Right renal pelvis (tissue), 4 donors: ENCODE measurements at places on chromosomes 12 and 14. TPM values are rescaled to one million over a fixed set of nuclear protein-coding genes. Genes with fewer than 3 reads are reported as not detected.

Gene FANCM
- polyA plus RNA-seq: 13.8 TPM

Gene LRRC43
- polyA plus RNA-seq: 5.2 TPM

Gene FOXG1
- polyA plus RNA-seq: 0.08 TPM

Gene IQSEC3
- polyA plus RNA-seq: 11.6 TPM

Gene TMEM132C
- 3.4 TPM for polyA plus RNA-seq

Gene ACOT6
- not detected for polyA plus RNA-seq

Gene PZP
- 0.46 TPM for polyA plus RNA-seq

Gene ALDH1L2
- 1.2 TPM for polyA plus RNA-seq

Gene OR4E2
- polyA plus RNA-seq: 0.03 TPM

- DNase-seq: no peak
These were observed 15.0 kb downstream of the TMEM121 start for GRCh38 chr14:105541218-105541875.

DNA sequence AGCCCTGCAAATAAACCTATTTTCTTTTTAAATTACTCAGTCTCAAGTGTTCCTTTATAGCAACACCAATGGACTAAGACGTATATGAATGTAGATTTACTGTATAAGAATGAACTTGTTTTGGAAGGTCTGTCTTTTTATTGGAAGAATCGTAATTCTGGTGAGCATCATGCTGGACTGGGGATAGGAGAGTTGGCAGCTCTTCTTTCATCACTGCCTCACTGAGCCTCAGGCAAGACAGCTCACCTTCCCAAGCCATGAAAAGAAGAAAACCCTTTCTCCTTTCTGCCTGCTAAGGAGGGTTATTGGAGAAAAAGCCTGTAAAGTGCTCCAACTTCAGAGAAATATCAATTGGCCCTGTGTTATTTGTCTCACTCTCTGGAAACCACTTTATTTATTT is 9.1 kb upstream of the RNF34 start:
- DNase-seq: no peak

GRCh38 chr12:46908236-46908935 is 82.6 kb upstream of the SLC38A4 start:
- DNase-seq: no peak

DNA sequence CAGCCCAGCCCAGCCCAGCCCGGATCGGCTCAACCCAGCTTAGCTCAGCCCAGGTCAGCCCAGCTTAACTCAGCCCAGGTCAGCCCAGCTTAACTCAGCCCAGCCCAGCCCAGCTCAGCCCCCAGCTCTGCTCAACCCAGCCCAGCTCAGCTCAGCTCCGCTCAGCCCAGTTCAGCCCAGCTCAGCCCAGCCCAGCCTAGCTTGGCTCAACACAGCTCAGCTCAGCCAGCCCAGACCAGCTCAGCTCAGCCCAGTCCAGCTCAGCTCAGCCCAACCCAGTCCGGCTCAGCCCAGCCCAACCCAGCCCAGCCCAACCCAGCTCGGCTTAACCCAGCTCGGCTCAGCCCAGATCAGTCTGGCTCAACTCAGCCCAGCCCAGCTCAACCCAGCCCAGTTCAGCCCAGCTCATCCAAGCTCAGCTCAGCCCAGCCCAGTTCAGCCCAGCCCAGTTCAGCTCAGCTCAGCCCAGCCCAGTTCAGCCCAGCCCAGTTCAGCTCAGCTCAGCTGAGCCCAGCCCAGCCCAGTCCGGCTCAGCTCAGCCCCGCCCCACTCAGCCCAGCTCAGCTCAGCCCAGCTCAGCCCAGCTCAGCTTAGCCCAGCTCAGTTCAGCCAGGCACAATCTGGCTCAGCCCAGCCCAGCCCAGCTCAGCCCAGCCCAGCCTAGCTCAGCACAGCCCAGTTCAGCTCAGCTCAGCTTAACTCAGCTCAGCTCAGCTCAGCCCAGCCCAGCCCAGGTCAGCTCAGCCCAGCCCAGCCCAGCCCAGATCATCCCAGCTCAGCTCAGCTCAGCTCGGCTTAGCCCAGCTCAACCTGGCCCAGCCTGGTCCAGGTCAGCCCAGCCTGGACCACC is 331.7 kb downstream of the TMEM121 start:
- no peak for DNase-seq

DNA sequence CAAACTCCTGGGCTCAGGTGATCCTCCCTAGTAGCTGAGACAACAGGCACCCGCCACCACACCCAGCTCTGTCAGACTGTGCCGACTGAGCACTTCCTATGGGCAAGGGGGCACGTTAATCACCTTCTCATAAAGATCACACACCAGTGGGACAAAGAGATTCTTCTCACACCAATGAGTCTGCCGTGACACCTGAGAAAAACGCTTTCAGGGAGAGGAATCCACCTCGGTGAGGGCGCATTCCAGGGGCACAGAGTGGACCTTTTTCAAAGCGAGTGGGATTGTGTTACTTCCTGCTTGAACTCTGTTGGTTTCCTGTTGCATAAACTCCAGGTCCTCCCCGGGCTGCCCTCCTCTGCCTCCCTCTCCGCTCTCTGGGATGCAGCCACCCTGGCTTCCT is 17.5 kb upstream of the SCARB1 start:
- no peak for DNase-seq

- DNase-seq: no peak
These were observed 55.4 kb downstream of the SETD3 start for GRCh38 chr14:99425272-99425681.

- no peak for DNase-seq
These were observed 53.1 kb downstream of the TAOK3 start for GRCh38 chr12:118319627-118320026.

GRCh38 chr14:23009483-23009938 is 432 bp downstream of the C14orf93 start:
- DNase-seq: no peak

DNA sequence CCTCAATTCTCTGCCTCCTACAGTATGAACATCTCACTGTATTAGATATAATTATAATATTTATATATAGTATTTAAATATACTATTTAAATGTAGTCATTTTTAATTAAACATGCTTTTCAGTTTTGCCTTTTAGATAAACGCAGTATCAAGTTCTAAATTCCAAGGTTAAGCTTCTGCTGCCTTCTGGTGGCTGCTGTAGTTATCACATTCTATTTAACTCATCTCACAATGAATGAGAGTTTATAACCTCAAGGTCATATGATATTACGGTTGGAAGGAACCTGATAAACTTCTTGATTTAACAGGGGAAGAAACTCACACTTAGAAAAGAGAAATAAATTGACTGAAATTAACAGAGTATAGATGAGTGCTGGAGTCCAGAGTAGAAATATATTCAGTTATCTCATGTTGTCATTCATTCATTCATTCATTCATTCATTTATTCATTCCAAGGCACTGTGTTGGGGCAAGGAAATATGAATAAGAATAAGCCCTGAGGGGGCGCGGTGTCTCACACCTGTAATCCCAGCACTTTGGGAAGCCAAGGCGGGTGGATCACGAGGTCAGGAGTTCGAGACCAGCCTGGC is 31.9 kb downstream of the GUCY2C start:
- no peak for DNase-seq

GRCh38 chr12:3614806-3615466 is 123.9 kb downstream of the PRMT8 start:
- DNase-seq: peak; percentile 3

DNA sequence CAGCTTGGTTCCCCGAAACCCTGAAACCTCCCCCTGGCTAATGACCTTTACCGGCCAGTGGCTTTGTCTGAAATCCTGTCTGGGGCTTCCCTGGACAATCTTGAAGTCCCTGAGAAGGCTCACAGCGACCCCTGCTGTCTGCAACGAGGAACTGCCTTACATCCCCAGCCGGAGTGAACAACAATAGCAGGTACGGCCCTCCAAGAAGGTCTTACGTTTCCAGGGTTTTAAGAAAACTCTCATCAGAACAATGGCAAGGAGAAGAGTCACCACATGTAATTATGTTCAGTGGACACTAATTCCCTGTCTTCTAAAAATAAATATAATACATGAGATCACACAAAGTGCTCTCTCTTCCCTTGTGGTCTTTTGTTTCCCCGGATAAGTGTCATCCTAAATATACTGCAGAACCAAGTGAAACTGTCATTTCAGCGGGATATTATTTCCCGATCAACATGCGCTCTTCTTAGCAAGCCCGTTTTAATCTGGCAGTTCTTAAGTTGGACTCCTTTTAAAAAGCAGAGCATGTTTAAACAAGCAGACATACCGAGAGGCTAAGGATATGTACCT is 53.3 kb downstream of the RBM19 start:
- DNase-seq: no peak

- DNase-seq: no peak
These were observed 25.4 kb upstream of the PPP2R5C start for GRCh38 chr14:101736071-101736470.

GRCh38 chr12:118059341-118060191 is 1.4 kb downstream of the WSB2 start:
- no peak for DNase-seq

DNA sequence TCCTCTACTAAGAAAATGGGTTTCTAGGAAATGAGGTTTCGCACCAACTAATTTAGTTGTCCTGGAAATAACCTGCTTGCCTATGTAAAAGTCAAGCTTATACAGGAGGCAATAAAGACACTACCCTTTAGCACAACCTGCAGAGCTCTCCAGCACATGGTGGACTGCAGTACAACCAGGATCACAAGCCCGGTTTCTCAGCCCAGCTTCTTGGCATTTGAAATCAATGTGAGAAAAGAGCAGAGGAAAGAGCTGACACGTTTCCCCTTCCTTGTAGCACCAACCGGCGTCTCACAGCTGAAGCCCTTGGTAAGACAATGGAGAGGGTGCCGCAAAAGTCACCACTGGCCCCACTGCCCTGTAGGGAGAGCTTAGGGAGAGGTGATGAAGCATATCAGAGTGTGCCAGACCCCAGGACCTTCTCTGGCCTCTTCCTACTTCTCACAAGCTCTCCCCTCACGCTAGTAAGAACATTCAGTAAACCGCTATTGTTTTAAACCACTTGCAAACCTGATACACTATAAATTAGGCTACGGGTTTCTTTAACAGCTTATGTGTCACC is 8.6 kb downstream of the SPTLC2 start:
- DNase-seq: no peak

DNA sequence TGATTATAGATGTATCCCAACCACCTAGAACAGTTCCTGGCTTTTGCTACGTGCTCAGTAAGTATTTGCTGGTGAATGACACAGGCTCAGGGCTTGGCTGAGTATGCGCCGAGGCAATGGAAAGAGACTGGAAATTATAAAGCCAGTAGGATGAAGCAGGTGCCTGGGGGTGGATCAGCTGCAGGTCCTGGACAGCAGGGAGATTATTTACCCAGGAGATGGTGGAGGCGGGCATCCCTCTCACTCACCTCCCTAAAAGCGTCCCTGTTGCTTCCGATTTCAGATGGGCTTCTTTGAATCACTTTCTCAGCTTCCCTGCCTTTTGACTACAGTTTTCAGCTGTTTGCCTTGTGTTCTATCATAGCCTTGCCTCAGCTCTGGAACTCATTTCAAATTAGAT is 6.4 kb downstream of the SLC6A13 start:
- DNase-seq: no peak

- no peak for DNase-seq
These were observed 29.5 kb upstream of the EVL start for GRCh38 chr14:100035700-100036099.

- no peak for DNase-seq
These were observed 78.2 kb downstream of the IPO8 start for GRCh38 chr12:30617346-30618016.

DNA sequence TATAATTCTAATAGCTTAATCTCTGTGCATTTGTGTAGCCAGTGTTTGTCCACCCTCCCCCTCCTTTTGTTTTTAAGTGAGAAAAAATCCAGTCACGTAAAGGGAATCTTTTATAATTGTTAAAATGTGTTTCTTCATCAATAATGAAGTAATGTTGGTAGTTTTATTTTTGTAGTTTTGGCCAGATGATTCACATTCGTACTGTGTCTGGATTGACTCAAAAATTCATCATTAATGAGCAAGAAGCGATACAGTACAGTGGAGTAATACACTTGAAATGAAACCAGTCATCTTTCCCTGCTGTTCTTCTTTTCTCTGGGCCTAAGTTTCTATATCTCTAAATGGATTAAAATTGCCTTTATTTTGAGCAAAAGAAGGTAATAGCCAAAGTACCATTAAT is 86.5 kb downstream of the SRGAP1 start:
- DNase-seq: no peak

- DNase-seq: no peak
These were observed 173.9 kb downstream of the TSPAN9 start for GRCh38 chr12:3251067-3251466.

- DNase-seq: no peak
These were observed 4.2 kb downstream of the TGFB3 start for GRCh38 chr14:75977582-75977943.

GRCh38 chr12:63929426-63929825 is 84.9 kb downstream of the SRGAP1 start:
- no peak for DNase-seq

DNA sequence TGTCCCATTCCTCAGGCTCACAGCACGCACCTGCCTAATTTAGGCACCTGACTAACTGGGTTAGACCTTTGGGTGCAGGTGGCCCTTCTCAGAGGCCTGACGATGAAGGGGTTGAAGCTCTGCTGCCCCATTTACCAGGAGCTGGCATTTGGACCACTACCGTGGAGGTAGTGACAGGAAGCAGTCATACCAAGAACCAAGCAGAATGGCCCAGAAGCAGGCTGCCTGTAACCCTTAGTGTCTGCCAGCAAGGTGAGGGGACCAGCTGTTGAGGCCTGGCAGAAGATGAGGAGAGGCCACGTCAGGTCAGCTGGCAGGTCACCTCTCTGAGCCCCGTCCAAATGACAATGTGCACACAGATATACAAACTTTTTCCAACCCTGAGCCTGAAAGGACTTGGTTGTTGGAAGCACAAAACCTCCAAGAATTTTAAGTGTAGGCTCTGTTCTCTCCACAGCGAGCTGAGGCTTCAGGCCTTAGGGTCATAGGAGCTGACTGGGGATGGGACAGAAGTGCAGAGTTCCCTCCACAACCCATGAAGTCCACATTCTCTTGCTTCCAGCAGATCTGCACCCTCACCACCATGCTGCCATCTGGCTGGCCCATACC is 23.1 kb downstream of the VASH1 start:
- no peak for DNase-seq

- no peak for DNase-seq
These were observed 78.5 kb downstream of the PTPN21 start for GRCh38 chr14:88476214-88476774.

DNA sequence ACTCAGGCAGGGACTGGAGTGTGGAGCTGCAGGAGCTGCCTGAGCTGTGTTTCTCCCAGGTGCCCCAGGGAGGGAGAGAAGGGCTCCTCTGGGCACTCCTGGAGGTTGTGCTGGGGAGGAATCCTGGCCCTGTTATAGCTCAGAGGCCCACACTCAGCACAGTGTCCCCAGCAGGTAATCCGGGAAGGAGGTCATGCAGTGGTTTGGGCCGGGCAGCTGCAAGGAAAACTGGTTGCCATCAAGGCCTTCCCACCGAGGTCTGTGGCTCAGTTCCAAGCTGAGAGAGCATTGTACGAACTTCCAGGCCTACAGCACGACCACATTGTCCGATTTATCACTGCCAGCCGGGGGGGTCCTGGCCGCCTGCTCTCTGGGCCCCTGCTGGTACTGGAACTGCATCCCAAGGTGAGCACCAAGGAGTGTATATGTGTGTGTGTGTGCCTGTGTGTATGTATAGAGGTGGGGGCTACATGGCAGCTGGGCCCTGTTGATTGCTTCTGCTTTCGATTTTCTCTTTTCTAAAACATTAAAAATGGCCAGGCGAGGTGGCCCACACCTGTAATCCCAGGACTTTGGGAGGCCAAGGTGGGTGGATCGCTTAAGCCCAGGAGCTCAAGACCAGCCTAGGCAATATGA is 2.0 kb downstream of the AMHR2 start:
- no peak for DNase-seq

- no peak for DNase-seq
These were observed 22.5 kb downstream of the ADGRD1 start for GRCh38 chr12:130976171-130976720.
